ENCODE measurements at places on chromosomes 12 and 14.

DNA sequence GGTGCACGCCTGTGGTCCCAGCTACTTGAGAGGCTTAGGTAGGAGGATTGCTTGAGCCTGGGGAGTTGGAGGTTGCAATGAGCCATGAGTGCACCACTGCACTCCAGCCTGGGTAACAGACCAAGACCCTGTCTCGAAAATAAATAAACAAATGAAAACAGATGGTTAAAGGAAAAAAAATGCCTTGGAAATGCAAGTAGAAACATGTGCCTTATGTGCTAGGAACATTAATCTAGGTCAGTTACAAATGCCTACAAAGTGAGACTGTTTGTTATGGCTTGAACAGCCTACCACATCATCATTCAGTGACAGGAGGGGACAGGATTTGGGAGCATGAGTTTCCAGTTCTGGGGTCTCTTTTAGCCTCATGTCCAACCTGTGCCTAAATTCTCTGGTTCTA, 52.4 kb upstream of the BCAT1 start:
- no peak for DNase-seq

DNA sequence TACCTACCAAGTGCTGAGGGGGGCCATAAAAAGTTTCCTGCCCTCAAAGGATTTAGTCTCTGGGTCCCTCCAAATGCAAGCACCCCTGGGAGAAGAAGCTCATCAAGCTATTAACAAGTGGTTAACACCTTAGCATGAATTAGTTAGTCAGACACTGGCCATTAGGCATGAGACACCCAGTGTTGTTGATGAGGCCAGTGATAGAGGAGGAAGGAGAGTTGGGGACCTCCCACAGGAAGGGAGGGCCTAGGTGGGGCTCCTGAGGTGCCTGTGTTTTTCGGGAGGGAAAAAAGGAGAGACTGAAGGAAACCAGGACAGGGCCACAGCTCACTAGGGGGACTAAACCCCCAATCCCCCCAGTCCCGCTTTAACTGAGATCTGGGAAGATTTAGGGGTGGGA, 4.5 kb upstream of the KRT71 start:
- DNase-seq, result no peak

DNA sequence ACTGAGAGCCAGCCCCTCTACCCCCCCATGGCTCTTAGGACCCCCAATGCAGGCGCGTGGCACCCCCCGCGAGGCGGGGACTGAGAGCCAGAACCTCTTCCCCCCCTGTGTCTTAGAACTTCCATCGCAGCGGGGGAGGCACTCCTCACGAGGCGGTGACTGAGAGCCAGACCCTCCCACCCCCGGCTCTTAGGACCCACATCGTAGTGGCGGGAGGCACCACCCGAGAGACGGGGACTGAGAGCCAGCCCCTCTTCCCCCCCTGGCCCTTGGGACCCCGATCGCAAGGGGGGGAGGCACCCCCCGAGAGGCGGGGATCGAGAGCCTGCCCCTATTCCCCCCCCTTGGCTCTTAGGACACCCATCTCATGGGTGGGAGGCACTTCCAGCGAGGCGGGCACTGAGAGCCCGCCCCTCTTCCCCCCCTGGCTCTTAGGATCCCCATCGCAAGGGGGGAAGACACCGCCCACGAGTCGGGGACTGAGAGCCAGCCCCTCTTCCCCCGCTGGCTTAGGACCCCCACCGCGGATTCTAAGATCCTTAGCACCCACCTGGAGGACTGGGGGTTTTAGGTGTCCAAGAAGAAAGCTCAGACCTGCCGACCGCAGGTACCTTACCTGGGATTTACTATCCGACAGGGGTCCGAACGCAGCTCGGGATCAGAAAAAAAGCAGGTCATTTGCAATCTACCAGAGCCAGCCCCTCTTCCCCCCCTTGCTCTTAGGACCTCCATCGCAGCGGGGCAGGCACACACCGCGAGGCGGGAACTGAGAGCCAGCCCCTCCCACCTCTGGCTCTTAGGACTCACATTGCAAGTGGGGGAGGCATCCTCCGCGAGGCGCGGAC, 44.9 kb downstream of the DDX11 start:
- peak; percentile 39 for DNase-seq

DNA sequence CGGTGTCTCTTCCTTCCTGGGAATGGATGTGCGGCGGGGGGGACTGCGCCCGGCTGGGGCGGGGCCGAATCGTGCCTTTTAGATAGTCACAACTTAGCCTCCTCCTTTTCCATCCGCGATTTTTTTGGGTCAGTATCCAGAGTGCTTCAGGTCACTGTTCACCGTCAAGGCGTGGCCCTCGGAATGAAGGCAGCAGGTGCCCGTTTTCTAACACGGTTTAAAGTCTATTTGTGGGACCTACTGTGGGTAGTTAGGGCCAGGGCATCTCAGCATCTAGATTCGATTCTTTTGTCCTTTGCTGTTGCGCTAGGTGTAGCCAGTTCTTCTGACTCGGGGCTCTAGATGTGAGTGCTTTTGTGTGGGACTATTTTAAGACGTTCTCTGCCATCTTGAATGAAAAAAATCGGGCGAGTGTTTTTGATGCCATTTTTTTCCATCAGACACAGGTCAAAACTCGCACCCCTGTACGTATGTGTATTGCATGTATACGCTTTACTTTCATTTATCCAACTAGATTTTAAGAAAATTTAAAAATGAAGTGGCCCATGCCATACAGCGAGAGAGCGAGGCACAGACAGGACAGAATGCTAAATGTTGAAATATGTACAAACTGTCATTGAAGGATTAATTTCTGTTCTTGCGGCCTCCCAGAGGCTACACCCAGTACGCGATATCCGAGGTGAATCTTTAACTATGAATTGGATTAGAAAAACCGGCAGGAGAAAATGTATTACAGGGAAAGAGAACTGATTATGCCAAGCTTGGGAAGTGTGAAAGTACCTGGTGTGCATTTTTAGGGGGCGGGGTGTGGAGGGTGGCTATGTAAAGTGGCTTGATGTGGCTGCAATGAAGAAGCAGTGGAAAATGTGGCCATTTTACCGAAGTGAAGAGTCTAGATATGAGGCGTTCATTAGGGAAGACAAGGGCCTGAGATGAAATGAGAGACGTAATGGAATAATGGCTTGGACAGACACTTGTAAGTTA, 835 bp downstream of the VEZT start:
- DNase-seq, result peak; percentile 84

DNA sequence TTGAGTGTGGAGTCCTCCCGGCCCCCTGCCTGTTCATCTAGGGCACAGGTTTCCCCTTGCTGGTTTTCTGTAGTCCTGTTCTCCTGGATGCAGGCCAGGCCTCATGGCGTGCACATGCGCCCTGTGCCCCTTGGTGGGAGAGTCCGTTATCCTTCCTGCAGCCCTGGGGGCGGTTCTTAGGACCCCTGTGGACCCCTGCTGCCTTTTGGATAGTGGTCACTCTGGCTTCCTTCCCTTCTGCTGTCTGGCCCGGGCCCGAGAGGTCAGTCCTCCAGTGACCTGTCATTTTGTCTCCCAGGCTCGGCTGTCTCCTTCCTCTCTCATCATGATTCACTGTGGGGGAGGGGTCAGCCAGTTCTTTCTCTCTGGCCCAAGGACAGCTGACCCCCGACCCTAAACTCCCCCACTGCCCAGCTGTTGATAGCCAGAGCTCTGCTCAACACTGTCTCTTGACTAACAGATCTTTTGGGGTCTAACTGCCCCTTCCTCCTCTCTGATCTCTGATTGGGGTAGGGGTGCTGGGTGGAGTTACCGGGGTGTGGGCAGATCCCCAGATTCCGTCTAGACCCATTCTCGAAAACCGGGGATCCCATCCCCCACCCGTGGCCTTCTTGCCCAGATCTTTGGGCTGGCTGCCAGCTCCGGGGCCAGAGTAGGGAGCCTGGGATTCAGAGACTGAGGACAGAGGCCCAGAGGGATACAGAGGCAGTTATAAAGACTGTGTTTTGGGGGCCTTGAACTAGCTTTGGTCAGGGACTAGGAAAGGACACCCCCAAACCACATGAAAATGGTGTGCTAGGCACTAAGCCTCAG, 7.0 kb downstream of the CCND2 start:
- DNase-seq, result no peak

DNA sequence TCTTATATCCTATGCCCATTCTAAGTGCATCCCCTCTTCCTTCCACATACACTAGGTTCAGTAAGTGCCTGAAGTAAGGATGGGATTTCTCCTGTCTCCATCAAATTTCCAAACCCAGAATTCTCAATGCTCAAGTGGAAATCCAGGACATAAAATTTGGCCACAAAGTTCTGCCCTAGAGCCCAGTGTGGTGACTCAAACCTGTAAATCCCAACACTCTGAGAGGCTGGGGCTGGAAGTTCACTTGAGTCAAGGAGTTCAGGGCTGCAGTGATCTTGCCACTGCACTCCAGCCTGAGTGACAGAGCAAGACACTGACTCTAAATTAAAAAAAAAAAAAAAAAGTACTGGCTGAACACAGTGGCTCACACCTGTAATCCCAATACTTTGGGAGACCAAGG, 4.5 kb upstream of the ARF3 start:
- DNase-seq, result no peak

DNA sequence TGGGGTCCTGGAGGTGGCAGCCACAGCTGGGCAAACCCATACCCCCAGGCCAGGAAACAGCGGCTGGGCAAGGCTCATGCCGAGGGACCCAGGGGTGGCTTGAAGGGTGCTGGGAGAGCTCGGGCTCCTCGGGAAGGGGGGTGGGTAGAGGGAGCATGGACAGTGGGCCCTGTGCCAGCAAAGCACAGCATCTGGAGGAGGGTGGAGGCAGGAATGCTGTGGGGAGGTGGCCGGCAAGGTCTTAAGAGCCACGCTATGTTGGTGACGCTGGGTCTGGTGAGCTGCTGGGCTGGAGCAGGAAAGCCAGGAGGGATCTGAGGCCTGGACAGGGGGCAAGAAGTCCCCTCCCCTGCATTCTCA, 48.2 kb upstream of the DLK1 start:
- DNase-seq, result peak; percentile 50

- DNase-seq, result no peak
Observed at GRCh38 chr14:98591161-98591560, 680.8 kb downstream of the BCL11B start.

DNA sequence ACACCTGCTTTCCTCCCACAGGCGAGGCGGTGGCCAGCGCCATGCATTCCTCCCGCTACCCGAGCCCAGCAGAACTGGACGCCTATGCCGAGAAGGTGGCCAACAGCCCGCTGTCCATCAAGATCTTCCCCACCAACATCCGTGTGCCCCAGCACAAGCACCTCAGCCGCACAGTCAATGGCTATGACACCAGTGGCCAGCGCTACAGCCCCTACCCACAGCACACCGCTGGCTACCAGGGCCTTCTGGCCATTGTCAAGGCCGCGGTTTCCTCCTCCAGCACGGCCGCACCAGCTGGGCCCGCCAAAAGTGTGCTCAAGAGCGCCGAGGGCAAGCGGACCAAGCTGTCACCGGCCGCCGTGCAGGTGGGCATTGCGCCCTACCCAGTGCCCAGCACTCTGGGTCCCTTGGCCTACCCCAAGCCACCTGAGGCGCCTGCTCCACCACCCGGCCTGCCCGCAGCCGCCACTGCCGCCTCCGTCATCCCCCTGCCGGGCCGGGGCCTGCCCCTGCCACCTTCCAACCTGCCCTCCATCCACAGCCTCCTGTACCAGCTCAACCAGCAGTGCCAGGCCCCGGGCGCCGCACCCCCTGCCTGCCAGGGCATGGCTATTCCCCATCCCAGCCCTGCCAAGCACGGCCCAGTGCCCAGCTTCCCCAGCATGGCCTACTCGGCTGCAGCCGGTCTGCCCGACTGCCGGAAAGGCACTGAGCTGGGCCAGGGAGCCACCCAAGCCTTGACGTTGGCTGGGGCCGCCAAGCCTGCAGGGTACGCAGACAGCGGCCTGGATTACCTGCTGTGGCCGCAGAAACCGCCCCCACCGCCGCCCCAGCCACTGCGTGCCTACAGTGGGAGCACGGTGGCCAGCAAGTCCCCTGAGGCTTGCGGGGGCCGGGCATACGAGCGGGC, 54.6 kb downstream of the FAM222A start:
- no peak for DNase-seq

- DNase-seq, result no peak
Observed at GRCh38 chr12:9367828-9368227, 159.6 kb upstream of the PZP start.

DNA sequence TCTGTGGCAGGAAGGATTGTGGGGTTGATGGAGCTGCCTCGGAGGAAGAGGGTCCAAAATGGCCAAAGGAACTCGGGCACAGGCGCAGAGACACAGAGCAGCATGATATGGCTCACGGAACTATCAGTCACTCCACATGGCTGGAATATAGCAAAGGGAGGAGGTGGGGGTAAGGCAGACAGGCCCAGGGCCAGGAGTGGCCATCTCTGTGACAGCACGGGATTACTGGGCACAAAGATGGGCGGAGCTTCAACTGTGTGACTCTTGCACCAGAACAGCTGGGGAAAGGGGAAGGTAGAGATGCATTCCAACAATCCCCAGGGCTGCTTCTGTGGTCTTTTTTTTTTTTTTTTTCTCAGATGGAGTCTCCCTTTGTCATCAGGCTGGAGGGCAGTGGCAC, 24.8 kb upstream of the EML1 start:
- no peak for DNase-seq

DNA sequence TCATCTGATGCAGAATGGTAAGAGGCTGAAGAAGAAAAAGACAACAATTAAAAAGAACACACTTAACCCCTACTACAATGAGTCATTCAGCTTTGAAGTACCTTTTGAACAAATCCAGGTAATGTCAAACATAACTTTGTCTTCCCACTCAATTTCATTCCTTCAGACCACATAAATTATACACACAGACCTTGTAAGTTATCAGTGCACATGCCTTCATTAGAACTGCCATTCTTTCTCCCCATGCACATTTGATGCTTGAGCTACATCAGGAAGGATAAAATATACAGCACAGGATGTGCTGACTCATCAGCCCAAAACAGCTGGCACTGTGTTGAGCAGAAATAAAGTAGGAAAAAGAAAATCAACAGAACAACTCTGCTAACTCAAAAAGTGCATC, 246.7 kb downstream of the PAWR start:
- no peak for DNase-seq

GRCh38 chr12:108190529-108190928, 61.4 kb downstream of the WSCD2 start:
- DNase-seq, result no peak

- no peak for DNase-seq
Observed at GRCh38 chr12:19404242-19404880, 34.9 kb upstream of the AEBP2 start.

- DNase-seq, result no peak
Observed at GRCh38 chr14:95722525-95723190, 8.7 kb upstream of the TCL1A start.

GRCh38 chr14:64968167-64968566, 4.0 kb downstream of the RAB15 start:
- DNase-seq, result no peak

- peak; percentile 85 for DNase-seq
Observed at GRCh38 chr14:55301437-55302121, 30.4 kb downstream of the FBXO34 start.

DNA sequence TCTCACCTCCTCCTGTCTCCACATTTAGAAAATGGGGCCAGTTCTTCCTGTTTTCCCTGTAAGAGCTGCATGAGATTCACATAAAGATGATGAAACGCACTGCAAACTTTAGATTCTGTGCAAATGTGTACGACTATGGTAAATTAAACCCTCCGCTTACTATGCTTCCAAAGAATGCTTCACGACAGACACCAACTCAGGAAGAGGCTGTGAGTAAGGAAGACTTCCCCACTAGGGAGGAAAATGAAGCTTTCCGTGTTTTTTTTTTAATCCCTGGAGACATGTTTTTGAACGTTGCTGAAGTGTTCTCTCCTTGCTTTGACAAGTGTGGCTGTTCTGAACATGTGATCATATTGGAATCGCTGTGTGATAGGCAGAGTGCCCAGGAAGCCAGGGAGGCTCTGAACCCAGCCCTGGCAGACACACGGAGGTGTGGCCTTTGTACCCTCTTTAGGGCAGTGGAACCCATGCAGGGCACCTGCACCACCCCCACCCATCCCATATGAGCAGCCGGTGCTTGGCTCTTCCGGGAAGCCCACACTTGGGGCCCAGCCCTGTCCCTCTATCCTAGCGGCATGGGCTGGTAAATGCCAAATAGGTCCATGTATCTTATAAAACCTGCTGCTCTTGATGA, 7.5 kb upstream of the SYNE3 start:
- DNase-seq, result peak; percentile 83

Measured in erythroblast (primary cell).